ENCODE measurements at places on chromosomes 7 and 10. TPM values are rescaled to one million over a fixed set of nuclear protein-coding genes. Genes with fewer than 3 reads are reported as not detected.

DNA sequence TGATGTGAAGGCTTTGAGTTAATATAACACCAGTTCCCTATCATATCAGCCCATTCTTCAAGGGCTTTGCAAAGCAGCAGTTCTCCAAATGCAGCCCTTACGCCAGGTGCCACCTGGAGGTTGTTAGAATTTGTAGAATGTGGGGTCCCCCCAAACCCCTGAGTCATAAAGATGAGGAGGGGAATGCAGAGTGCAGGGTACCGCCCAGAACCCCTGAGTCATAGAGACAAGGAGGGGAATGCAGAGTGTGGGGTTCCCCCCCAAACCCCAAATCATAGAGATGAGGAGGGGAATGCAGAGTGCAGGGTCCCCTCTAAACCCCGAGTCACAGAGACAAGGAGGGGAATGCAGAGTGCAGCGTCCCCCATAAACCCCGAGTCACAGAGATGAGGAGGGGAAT, 605.8 kb downstream of the PTPRN2 start:
- DNase-seq: no peak

DNA sequence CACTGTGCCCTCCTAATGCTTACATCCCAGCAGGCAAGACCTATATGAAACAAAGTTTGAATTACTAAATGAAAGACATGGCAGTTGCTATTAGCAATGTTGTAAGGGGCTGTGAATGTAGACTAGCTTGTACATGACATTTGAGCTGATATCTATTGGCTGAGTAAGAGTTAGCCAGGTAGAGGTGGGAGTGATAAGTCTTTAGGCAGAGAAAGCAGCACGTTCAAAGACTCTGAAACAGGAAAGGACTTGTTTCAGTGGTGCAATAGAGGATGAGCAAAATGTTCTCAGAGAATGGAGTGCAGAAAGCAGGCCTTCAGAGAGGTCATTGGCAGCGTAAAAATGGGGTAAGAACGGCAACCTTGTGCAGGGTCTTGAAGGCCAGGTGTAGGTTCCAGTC, 687.6 kb downstream of the AUTS2 start:
- no peak for DNase-seq

LDB3 gene
- 0.04 TPM for total RNA-seq

- no peak for DNase-seq
Measured at GRCh38 chr7:38862666-38863065, 46.3 kb downstream of the VPS41 start.

PSMA2 gene
- total RNA-seq: 69.7 TPM

DNA sequence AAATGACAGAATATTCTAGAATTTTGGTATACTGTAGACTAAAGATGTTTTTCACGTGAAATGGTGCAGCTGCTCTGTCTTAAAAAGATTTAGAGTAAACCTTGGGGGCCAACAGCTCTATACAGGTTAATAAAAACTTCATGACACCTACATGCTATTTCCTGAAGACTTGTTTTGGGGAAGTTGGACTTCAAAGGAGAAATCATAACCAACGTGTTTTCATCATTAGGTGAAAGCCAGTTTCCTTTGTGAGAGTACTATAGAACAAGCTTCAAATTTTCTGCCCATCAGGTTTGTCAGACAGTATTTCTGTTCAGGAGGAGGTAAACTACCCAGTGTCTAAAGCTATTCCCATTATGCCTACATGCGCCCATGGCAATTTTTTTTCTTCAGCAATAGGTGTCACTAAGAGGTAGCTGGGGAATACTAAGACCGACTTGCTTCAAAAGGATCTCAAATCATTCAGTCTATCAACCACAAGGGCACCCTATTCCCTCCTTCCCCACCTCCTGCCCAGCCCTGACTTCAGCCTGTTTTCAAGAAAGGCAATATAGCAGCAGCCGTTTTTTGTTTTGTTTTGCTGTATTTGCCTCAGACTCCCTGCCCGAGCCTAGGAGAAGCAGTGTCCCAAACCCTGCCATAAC, 237.3 kb upstream of the SP8 start:
- DNase-seq: peak; percentile 8

GARIN1A gene
- 3.6 TPM for total RNA-seq

All from PC-3 (cell line).